ENCODE measurements at places on chromosomes 2 and 18.

GRCh38 chr2:166239548-166239947, 111.7 kb upstream of the SCN1A start:
- no peak for DNase-seq

GRCh38 chr2:464562-465309, 176.8 kb upstream of the ALKAL2 start:
- no peak for DNase-seq

DNA sequence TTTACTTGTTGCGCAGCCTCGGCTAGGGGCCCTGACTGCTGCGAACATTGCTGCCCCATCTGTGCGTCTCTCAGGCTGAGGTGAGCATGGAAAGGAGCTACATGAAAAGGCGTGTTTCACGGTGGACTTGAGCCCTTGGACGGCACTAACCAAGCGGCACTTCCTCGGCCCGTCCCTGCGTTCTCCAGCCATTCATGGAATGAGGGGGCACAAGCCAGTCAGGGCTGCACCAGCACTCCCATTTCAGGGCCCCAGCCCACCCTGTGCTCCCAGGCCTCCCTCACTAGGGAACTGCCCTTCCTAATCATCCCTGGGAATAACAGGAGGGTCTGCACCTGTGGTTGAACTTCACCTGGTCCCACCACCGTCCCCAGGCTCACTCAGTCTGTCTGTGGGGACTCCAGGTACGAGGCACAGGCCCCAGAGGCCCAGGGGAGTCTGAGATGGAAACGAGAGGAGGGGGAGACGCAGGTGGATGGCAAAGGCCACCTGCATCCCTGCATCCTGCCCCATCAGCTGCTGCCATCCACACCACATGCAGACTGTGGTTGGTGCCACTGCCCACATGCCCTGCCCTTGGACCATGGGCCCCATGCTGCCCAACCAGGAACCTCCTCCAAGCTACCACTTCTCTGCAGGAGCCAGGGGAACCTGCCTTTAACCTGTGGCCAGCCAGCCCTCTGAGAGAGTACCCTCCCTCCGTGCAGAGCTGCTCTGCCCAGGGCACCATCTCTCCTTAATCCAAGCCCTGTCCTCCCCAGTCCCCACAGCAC, 99.7 kb downstream of the EIPR1 start:
- no peak for DNase-seq

DNA sequence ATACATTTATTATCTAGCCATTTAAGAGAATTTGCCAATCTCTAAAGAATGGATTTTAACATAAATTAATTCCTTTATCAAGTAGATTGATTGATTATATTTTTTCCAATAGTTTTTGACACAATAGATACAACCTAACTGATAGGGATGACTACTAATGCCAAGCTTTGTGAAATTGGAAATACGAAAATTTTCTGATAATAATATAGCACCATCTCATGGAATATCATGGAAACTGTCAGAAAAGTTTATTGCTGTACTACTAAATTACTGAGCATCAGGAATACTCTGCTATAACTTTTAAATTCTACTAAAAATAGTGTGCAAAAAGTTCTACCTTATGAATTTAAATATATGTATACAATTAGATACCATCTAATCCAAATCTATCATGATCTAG, 101.8 kb upstream of the MAP2 start:
- DNase-seq, result no peak

- no peak for DNase-seq
Observed at GRCh38 chr18:61019338-61020301, 313.6 kb upstream of the CDH20 start.

- no peak for DNase-seq
Observed at GRCh38 chr2:19607931-19608771, 249.7 kb upstream of the OSR1 start.

DNA sequence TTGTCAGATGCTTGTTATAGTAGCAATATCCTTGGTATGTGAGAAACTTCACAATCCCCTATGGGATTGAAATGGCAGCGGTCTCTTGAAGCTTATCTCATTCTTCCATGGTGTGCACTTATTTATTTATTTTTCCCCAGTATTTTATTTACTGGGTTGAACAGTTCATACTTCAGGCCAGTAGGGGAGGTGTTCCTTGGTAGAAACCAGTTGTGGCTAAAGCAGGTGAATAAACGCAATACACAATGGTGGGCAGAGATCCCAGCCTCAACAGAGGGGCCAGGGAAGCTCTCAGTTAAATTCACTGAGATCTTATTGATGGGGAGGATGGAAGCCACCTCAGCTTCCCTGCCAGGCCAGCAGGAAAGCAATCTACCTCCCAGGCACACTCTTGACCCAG, 93.7 kb upstream of the SRD5A2 start:
- DNase-seq, result no peak

GRCh38 chr2:224022486-224022885, 16.6 kb downstream of the SERPINE2 start:
- no peak for DNase-seq

DNA sequence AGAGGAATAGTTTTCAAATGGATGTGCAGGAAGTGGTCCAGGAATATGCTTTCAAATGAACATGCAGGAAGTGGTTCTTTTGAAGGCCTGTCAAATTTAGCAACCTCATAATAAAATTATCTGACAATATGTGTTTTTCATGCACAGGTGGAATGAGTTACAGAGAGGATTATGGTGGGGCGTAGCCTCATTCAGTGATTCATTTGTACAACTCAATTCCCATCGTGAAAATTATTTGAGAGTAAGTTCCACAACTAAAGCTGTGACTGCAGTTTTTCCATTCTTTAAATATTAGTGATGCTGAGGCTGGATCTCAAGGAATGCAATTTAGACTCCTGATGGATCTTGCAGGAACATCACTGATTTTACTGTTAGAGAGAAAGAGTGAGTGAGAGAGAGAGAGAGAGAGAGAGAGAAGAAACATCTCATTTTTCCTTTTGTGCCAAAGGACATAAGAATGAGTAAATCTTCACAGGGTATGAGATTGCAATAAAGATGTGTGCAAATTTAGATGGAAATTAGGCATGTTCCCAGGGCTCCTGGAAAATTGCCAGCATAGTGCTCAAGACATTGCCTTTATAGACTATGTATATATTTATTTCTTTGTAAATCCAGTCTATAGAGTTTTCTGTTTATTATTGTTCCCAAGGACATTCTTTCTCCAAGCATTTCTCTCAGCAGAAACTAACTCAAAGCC, 394.9 kb upstream of the ZEB2 start:
- no peak for DNase-seq

DNA sequence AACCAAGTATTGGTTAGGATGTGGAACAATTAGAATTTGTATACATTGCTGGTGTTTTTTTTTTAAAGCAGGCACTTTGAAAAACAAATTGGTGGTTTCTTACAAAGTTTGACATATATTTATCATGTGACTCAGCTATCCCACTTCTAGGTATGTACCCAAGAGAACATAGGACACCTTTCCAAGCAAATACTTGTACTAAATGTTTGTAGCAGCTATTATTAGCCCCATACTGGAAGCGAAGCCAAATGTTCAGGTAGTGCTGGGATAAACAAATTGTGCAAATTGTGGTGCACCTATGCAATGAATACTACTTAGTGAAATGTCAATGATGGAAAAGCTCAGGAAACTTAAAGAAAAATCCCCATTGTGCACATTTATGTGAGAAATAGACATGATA, 101.0 kb downstream of the MIB1 start:
- no peak for DNase-seq

- no peak for DNase-seq
Observed at GRCh38 chr2:10721396-10722251, at the start of gene ATP6V1C2. Gene ATP6V1C2, plus strand, starts transcription at chr2:10721630. Its CDS starts 1,220 bp downstream, at chr2:10722850.

GRCh38 chr2:116269040-116269439, 1545.5 kb upstream of the DDX18 start:
- DNase-seq, result no peak

DNA sequence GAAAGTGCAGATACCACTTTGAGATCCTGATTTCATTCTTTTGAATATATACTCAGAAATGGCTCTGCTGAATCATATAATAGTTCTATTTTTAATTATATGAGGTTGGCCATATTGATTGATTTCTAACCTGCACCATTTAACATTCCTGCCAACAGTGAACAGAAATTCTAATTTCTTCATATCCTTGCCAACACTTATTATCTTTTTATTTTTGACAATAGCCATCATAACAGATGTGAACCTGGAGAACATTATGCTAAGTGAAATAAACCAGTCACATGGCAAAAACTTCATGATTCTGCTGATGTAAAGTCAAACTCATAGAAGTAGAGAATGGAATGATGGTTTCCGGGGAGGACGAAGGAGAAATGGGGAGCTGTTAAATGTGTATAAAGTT, 344.5 kb upstream of the CYRIA start:
- DNase-seq, result no peak

DNA sequence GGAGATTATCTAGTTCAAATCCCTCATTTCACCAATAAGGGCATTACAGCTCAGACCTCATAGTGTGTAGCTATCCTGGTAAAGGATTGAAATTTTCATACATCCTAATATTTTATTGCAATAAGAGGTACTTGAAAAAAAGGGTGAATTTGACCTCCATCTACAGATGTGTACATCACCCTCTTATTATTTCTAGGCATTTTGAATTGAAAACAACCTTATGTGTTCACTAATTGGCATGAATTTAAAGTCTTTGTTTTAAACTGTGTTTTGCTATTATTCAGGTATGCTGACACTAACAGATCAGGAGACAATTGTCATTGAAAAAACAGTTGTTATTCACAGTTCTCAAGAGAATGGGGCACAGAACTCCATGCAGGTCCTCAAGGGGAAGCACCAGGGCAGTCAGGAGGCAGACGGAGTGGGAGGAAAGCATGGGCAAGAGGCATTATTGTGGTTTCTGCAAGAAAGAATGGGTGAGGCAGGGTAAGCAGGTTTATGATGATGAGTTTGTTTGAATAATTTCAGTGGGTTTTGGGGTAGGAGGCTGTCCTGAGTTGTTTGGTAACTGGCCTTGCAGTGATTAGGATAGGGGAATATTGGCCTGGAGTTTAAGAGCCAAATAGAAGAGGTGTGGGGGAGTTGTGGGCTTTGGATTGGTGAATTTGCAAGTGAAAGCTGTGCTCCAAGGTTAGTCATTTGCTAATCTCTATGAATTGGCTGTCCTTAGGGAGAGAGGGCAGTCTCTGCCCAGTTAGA, 194.6 kb downstream of the GPD2 start:
- no peak for DNase-seq

DNA sequence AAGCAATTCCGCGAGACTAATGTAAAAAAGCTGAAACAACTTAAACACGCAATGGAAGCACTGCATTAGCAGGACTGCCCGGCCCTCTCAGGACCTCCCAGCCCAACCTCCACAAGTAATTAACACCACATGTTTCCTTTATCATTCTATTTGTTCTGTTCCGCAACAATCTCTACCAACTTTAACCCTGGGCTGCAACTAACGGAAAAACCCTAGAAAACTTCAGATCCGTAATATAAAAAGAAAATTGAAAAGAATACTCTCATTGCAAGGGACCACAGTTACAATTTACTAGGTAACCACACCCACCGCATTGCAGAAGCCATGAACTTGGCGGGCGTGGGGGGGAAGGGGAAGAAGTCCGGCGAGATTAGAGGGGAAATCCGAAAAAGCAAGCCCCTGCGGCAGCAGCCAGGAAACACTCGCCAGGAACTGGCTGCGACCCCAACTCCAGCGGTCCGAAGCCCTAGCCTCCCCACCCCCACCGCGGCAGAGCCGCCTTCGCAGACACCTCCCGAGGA, 1.2 kb downstream of the EPB41L3 start:
- no peak for DNase-seq

GRCh38 chr2:171154348-171154747, 6.3 kb downstream of the TLK1 start:
- no peak for DNase-seq

GRCh38 chr2:20781656-20782265, 41.1 kb downstream of the LDAH start:
- no peak for DNase-seq

- no peak for DNase-seq
Observed at GRCh38 chr2:221569425-221569845, 2.7 kb downstream of the EPHA4 start.

- no peak for DNase-seq
Observed at GRCh38 chr2:237474442-237474911, 12.6 kb upstream of the MLPH start.

GRCh38 chr18:12359515-12359927, 17.5 kb downstream of the AFG3L2 start:
- DNase-seq, result no peak

GRCh38 chr18:34292594-34292993, 67.9 kb upstream of the NOL4 start:
- no peak for DNase-seq

DNA sequence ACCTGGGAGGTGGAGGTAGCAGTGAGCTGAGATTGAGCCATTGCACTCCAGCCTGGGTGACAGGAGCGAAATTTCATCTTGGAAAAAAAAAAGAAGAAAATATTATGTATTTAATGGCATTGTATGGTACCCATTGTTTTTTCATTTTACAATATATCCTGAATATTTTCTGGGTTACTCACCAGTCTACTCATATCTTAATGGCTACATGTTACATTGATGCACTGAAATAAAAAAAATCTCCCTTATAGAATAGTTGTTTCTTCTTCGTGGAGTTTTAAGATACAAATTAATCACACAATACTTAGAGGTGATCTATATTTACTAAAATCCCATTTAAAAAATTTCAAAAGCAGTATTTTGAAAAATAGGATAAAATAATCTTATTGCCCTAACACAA, 66.3 kb upstream of the XPO1 start:
- no peak for DNase-seq

DNA sequence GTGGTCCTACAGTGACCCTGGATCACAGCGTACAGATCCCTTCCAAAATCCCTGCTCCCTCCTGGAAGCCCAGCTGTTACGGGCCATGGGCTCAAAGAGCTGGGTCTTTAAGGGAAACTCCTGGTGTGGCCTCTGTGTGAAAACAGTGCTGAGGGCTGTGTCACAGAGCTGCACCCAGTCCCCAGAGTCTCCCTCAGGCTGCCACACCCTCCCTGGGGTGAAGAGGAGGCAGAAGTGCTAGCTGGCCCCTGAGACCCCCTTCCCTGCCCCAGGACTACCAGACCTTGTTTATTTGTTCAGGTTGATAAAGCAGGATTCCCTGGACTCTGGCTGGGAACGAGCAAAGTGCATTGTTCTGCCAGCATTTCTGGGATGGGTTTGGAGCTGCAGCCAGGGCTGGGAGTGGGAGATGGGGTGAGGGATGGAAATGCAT, 7.7 kb downstream of the ATOH8 start:
- no peak for DNase-seq

GRCh38 chr2:120245520-120246332, 6.9 kb upstream of the RALB start:
- DNase-seq, result no peak

- DNase-seq, result no peak
Observed at GRCh38 chr18:62200121-62200914, 13.3 kb downstream of the RELCH start.

GRCh38 chr2:227545990-227546389, 52.7 kb upstream of the SCYGR2 start:
- DNase-seq, result peak; percentile 25

DNA sequence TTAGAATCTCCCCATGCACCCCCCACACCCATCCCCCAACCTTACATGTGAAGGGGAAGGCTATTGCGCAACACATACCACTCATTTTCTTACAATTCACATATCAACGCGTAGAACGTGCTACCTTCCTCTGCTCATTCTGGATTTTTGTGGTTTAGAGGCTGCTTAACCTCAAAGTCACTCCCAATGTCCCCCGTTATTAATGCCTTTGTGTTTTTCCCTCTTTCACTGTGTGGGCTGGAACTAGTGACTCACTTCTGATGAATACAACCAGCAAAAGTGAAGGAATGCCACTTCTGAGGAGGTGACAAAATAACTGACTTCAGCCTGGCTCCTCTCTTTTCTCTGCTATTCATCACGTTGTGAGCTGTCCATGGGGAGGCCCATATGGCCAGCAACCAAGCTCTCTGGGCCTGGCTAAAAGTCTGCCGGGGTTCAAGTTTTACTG, 342.5 kb upstream of the NXPH2 start:
- no peak for DNase-seq

GRCh38 chr2:1798115-1798784, 53.9 kb upstream of the PXDN start:
- DNase-seq, result no peak

Measured in T-cell (primary cell).